ENCODE measurements at places on chromosomes 3 and 15.

DNA sequence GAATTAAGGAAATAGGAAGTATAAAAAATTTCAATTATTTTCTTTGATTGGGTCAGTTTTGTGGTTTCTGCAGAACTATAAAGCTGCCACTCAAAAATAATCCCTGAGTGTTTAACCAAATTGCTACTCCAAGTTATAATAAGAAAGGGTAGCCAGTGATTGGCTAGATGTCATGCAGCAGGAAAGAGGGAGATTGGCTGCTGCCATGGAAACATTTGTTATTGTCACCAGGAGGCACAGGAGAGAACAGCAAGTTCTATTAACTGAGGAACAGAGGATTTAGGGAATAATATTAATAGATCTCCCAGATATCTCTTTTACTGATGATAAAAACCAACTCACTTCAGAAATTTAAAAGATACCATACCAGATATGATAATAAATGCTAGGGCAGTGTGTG is 42.6 kb downstream of the CLDN1 start:
- DNase-seq = no peak

DNA sequence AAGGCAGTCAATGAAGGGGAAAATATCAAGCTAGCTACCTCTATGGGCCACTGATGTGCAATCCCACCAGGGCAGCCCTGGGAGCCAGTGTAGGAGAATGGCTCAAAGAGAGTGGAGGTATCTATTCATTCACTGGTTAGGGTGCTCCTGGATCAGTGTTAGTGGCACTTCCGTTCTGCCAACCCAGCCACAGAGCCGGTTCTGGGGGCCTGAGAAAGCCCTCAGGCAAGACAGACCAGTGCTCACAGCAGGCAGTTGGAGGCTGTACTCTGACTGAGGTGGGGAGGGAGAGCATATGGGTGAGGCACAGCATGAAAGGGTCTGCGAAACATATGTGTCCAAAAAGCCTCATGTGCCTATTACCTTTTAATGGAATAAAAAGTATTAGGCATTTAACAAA is 109.3 kb downstream of the KCNMB2 start:
- DNase-seq = no peak

DNA sequence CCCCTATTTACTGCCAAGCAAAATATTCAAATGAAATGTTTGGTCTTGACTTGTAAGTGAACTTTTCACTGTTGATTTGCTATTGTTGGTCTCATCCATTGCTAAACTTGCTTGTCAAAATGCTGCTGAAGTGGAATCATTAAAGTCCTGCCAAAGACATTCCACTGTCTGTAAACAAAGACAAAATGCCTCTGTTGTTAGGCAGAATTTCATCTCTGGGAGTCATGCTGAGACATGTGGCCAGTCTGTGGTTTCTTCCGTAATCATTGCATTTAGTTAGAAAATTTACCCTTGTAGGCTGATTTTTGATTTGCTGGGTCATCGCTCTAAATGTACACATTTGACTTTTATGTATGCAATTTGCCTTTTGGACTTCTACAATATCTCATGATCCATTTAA is 577.7 kb downstream of the MECOM start:
- peak; percentile 81 for DNase-seq

DNA sequence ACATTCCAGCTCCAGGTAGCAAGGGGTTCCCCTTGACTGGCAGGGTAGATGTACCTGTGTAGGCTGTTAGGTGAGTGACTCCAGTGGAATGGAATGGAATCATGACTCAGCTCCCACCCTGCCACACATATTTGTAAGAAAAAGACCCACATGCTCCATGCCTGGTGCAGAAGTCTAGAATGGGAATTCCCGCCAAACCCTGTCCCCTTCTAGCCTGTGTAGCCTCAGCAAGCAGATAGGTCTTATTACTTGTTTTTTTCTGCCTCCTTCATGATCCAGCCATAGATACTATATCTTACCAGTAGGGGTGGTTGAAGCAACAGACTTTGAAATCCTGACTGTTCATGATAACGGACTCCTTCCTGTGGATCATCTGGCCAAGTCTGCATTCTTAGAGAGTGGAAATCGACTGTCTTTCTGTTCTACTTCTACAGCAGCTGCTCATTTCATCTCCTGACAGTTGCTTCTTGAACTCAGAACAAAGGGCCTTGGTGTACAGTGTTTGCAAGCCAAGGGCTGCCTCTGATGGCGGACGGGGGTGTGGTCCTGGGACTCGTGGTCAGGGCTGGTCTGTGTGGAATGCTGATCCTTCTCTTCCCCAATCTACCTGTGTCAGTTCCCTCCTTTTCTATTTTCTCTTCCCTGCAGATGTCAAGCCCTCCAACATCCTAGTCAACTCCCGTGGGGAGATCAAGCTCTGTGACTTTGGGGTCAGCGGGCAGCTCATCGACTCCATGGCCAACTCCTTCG is 16.3 kb downstream of the SNAPC5 start:
- DNase-seq = no peak

- DNase-seq = no peak
Observed at GRCh38 chr15:61309031-61309511, 80.0 kb upstream of the RORA start.
